ENCODE measurements at places on chromosomes 7 and 10.

DNA sequence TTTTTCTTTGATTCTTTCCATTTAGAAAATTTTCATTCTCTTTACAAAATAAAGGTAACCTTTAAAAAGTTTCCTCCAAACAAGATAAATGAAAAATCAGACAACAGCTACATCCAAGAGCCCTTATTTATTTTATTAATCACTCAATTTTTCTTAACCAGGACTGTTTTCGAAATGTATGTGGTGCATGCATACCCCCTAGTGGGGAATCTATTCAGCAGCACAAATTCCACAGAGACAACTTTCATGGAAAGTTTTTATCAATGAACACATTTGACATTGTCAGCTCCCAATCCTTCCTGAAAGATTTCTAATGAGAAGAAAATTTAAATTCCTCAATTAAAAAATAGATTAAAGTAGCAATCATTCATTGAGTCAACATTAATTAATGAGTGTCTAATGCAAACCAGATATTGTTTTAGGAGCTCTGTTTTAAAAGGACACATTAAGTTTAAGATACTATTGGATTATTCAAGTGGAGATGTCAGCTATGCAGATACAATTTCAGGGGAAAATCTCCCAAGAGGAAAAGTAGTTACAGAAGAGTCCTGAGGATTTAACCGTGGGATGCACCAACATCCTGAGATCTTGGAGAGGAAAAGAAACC is 5.2 kb upstream of the HTR7 start:
- no peak for DNase-seq

DNA sequence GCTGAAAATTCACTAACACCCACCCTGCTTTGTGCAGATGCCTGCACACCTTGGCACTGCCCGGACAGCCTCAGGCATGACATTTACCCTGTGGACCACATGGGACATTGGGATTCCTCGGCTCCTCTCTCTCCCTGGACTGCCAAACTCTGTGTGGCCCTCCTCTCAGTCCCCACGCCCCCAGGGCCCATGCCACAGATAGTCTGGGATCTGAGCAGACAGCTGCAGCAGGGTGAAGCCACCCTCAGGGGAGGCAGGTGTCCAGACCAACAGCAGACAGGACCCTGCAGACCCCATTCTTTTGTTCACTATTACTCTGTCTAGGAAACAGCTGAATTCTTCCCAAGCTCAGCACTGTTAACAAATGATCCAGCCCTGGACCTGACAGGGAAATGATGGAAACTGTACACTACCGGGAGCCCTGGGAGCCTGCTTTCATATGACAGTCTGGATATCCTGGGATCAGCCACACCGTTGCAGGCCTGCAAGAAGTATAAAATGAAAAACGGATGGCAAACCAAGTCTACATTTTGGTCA is 83.4 kb downstream of the VOPP1 start:
- no peak for DNase-seq

DNA sequence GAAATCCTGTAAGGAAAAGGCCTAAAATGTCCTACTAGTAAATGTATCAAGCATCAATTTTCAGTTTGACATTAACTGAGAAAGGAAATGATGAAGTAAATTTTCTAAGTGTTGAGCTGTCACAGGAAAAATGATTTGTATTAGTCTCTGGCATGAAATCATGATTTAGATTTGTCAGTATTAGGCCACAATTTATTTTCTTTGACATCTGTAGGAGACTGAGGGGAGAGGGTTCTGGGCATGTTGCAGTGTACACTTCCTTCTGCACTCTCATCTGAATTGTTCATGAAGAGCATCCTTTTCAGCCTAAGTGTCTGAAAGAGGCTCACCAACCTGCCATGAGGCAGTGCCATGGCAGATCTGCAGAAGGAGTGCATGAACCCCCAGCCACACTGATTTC is 15.9 kb downstream of the ADRB1 start:
- DNase-seq = no peak

DNA sequence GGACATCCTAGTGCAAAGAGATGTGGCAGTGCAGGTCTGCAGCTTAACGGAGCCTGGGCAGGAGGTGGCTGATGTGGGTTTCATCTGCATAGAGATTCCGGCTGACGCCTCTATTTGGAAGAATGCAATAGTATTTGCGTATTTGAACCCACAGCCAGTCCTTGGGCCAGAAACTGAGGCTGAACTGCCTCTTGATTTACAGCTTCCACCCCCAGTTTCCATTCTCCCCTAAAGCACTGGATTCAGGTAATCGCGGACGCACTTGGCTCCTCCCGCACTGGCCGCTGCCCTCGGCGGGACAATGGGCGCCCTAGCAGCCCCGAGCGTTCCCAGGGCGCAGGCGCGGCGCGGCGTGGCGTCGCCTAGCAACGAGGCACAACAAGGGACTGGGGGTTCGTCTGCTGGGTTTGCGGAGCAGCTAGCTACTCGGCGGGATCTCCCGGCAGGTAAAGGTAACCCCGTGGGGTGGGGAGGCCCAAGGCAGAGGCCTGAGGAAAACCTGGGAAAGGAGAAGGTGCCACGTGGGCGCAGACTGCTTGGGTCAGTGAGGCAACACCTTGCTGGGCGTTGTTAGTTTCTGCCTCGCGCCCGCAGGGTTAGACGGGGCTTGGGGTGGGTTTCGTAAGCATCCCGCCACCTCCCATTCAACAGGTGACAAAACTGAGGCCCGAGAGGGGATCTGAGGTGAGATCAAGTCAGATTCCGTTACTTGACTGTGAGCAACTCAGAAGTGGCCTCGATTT is at the start of gene ARMC3:
ARMC3 (plus strand) TSS at position 393 of the 743 bp plus-strand sequence. CDS start 3,944 bp downstream, outside the sequence.
- DNase-seq = peak; percentile 49

DNA sequence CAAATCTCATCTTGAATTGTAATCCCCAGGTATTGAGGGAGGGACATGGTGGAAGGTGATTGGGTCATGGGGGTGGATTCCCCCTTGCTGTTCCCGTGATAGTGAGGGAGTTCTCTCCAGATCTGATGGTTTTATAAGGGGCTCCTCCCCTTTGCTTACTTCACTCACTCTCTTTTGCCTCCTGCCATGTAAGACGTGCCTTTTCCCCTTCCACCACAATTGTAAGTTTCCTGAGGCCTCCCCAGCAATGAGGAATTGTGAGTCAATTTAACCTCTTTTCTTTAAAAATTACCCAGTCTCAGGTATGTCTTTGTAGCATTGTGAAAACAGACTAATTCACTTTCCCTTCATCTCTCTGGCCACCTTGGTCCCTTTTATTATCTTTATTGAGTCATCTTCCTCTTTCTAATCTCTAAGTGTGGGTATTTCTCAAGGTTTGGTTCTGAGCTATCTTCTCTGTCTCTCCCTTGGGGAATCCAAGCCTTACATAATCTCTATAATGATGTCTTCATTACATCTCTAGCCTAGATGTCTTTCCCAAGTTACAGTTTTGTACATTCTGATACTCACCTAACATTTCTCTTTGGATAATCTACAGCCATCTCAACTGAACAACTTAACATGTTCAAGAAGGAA is 99.1 kb upstream of the JCAD start:
- no peak for DNase-seq

DNA sequence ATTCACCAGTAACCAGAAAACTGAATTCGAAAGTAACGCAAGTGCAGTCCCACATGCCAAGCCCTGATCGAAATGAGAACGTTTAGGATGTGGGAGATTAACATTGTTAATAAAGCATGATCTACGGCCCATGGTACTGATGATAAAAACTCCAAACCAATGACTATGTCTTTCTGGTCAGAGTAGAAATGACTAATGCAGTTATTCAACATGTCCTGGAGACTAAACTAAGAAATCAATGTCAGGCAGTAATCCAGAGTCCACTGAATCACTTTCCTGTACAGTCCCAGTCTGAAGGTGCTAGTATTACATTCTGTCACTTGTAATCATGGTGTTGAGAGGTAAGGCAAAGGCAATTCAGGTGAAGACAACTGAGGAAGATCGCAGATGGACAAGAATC is 14.4 kb downstream of the NPSR1 start:
- DNase-seq = no peak

DNA sequence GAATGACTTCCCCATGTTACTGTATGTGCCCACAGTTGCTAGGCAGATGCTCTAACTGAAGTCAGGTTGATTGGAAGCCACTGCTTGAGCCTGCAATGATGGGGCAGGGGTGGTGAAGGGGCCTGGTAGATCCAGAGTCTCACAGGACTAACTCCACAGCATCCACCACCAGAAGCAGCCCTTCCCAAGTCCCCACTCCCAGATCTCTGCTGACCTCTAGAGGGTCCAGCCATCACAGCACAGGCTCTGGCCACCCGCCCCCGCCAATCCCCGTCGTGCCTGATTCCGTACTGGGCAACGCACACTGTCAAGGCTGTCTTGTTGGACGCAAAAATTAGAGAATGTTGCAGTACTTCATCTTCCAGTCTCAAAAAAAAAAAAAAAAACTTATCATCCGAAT is 136.8 kb upstream of the PDE1C start:
- DNase-seq = no peak

DNA sequence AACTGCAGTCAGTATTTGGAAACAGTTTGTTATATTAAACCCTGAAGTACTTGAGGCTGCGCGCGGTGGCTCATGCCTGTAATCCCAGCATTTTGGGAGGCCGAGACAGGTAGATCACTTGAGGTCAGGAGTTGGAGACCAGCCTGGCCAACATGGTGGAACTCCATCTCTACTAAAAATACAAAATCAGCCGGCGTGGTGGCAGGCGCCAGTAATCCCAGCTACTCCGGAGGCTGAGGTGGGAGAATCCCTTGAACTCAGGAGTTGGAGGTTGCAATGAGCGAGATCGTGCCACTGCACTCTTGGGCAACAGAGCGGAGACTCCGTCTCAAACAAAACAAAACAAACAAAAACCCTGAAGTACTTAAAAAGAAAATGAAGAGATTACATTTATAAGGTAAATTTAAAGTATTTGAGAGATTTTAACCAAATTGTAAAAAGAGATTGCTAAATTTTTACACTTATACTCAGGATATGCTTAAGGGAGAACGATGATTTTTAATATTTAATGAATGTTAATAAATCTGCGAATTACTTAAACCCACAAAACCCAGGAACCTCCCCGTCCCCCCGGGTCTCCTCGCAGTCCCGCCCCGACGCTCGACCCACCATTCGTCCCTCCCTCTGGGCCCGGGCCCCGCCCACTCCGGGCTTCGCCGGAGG is 425 bp upstream of the MTG1 start:
- no peak for DNase-seq

DNA sequence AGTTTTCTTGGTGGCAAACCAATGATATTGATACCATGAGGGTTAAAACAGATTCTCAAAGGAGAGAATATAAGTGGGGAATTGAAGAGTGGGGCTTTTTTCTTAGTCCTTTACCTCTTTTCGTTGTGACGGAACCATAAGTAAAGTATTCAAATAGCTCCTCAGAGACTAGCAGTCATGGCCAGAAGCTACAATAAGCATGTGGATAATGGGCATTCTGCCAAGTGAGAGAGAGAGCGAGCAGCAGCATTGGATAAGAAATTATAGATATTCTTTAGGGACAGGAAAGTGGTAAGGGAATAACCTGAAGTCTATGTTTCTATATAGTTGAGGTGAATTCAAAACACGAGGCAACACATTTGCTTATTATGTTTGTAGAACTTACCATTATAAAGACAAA is 235.1 kb downstream of the SEMA3E start:
- no peak for DNase-seq

GRCh38 chr10:104144931-104145330 is 23.0 kb downstream of the SFR1 start:
- no peak for DNase-seq

GRCh38 chr7:44258865-44259546 is 58.2 kb downstream of the YKT6 start:
- DNase-seq = no peak

GRCh38 chr10:84311576-84311975 is 16.8 kb upstream of the CCSER2 start:
- DNase-seq = no peak

- DNase-seq = no peak
These were observed 16.2 kb downstream of the CAMK2G start for GRCh38 chr10:73858013-73858708.

DNA sequence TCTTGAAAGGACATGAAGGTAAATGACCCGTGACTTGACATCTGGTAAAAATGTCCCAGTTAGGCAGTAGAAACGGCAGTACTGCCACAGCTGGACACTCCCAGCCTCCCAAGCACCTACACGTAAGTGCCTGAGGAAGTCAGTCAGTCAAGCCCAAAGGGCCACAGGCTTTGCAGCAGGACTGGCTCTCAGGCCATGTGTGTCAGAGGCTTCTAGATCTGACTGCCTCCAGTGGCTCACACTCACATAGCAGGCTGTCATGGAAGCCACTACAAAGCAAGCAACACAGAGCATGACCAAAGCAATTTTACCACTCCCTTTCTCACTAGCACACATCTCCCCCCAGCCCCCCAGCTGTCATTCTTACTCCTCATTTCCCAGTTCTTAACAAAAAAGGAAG is 17.8 kb upstream of the CCNJ start:
- no peak for DNase-seq

DNA sequence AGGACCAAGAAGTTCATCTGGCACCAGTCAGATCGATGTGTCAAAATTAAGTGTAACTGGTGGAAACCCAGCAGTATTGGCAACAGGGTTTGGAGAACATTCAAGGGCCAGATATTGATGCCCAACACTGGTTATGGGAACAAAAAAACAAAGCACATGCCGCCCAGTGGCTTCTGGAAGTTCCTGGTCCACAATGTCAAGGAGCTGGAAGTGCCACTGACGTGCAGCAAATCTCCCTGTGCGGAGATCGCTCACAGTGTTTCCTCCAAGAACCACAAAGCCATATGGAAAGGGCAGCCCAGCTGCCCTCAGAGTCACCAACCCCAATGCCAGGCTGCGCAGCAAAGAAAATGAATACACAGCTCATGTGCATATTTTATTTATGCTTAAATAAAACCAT is 10.1 kb upstream of the C7orf33 start:
- DNase-seq = no peak

DNA sequence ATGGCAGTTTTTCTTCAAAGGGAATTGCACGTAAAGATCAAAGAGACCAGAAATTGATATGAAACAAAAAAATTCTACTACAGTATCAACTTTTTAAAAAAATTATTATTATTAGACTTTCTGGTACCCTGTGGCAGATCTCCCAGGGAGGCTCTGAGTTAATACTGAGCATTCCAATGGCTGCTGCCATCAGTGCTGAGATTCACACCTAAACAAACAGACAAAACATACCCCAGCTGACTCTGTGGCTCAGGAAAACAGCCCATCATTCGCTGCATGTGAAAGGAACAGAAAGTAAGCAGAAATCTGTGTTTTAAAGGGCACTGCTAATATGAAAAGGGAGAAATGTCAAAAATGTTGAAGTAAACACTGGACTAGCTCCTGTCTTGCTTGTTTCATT is 118.4 kb downstream of the GRM3 start:
- DNase-seq = no peak
